Stimulated activated CD8-positive, alpha-beta memory T cell treated with anti-CD3 and anti-CD28 coated beads, Interleukin-4, amount 100 ng/mL, for 48 hours (primary cell): ENCODE measurements at places on chromosomes 7 and 10.

GRCh38 chr10:113454341-113455061, 98.4 kb upstream of the HABP2 start:
- peak; percentile 39 for DNase-seq

GRCh38 chr7:93799750-93800357, 90.7 kb downstream of the TFPI2 start:
- no peak for DNase-seq

DNA sequence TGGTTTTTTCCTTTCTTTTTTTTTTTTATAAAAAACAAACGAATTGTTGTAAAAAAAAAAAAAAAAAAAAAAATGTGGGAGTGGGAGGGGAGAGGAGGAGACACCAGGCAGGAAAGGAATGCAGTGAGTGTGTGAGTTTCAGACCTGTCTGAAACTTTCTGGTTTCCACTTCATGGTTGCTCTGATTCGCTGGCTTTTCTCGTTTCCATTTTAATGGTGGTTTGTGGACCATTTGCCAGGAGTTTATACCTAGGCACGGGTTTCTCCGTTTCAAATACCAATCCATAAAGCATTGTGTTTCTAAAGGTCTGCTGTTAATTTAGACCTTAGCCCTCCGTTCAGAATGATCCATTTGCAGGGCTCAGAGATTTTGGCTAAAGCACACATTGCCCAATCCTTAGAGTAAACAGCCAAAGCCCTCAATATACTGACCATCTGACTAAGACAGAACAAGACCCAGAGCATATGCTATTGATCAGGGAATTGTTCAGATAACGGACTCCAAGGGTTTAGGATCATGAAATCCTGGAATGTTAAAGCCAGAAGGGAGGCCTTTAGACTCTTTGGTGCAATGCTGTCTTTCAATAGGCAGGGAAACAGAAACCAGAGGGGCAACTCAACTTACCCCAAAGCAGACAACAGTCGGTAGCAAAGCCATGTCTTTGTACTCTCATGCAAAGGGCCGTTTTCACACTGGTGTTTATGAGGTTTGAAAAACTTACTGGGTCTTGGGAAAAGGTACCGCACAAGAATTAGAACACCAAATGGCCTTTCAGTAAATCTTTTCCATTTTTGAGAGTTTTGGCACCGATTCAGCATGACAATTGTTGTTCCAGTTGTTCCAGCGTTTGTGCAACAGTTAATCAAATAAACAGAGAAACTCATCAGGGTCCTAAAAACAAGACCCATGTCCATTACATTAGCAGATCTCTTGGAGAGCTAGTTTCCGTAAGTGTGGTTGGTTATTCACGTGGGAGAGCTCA, 94.3 kb upstream of the AGBL3 start:
- DNase-seq, result no peak

- DNase-seq, result no peak
Measured at GRCh38 chr7:158186864-158187693, 400.5 kb downstream of the PTPRN2 start.

- DNase-seq, result no peak
Measured at GRCh38 chr7:34281260-34281659, 375.9 kb downstream of the BMPER start.

DNA sequence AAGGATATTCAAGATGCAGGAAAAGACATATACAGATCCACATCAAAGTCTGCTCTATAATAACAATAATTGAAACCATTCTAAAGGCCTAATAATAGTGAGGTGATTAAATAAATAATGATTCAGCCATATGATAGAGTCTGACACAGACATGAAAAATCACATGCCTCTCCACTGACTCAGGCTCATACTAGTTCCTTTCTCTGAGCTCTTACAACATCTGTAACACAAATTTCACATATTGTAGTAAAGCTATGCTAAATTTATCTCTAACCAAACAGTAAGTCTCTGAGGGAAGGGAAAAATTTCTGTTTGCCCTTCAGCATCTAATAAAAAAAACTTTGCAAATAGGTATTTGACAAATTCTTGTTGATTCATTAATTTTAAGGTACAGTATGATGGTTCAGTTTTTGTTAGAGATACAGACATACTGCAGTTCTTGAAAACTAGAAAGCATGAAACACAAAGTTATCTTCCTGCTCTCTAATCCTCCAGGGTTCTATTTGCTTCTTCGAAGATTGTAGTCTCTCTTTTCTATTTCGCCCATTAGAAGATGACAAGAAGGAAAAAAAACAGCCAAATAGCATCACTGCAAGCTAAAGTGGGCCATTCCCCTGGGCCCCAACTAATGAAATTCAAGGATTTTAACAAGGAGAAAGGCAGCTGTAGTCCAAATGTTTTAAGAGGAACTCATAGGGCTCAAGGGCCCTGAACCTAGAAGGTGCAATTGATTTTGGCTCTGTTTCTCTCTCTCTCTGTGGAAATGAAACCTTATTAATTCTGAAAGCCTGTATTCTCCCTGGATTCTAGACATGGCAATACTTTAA, 53.9 kb downstream of the CUBN start:
- no peak for DNase-seq

GRCh38 chr10:7192831-7193361, 217.9 kb downstream of the SFMBT2 start:
- DNase-seq, result peak; percentile 66

GRCh38 chr10:3972460-3973301, 187.7 kb upstream of the KLF6 start:
- DNase-seq, result peak; percentile 56

DNA sequence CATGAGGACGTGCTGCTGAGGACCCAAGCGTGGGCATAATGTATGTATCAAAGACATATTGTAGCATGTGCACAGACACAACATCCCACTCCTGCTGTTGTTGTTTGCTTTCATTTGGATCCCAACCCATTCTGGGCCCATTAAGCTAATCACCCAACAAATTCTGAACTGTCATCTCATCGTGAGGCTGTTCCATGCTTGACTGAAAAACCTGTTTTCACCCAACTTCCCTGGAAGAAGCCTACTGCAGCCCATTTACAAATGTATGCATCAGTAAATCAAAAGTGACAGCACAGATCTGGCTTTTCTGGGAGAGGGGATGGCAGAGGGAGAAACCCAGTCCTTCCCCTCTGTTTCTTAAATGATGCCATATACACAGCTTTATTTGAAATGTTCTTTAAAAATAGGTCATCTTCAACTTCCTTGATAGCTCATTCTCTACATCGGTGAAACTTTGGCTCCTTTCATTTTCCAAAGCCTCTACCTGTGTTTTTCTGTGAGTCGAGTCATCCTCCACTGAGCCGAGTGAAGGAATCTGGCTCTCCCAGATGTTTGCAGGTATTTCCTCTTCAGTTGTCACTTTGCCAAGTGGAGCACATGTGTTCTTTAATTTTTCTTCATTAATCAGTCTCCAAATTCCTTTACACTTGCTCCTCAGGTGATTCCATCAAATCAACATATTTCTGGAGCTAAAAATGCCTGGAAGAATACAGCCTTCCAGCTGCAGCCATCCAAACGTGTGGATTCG, 151.8 kb downstream of the CHN2 start:
- no peak for DNase-seq

DNA sequence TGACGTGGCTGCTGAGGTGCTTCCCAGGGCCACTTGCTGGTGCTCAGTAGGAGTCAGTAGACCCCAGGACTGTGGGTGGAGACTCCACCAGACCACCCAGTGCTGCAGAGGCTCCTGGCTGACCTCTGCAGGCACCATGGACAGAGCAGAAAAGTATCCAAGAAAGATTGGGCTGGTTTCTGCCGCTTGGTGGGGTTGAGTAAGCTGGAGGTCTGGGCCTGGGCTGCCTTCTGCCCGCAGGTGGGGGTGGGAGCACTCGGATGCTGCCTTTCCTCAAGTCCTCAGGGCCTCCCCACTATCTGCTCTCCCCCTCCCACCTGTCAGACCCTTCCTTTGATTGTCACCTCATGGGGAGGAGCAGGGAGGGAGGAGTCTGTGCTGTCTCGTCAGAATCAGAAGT, 91.6 kb downstream of the WDR37 start:
- DNase-seq, result no peak

DNA sequence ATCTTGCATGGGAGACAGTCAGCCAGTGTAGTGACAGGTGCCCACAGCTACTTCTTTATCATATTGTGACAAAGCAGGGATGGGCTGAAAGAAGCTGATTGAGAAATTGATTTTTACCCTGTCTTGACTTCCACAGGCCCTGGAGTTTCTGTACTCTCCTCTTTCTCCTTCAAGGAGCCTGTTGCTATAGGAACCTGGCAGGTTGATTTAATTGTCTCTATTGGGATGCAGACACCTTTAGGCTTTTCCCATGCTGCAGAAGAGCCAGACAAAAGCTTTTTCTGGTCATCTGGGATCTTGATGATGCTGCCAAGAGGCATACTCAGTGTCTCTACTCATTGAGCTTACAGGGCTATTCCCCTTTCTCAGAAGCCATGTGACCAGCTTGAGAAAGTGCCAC, 754.8 kb downstream of the KCNMA1 start:
- no peak for DNase-seq

DNA sequence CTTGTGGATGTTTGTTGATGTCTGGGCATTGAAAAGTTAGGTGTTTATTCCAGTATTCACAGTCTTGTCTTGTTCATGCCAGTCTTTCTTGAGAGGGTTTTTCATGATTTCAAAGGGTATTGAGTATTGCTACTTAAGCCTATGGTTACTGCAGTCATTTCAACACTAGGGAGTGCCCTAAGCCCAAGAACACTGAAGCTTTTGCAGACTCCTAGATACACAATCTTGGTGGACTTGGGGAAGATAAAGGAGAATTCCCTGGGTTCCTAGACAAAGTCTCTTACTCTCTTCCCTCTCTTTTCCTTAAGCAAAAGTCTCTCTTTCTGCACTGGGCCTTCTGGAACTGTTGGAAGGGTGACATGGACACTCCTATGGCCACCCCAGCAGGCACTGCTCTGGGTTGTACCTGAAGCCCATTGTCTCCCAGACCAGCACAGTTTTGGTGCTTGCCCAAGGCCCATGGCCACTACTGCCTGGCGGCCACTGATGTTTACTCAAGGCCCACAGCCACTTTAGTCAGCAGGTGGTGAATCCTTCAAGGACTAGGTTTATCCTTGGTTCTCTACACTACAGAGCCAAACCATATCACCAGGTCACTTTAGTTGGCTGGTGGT, 24.9 kb downstream of the SAMD9 start:
- DNase-seq, result no peak

DNA sequence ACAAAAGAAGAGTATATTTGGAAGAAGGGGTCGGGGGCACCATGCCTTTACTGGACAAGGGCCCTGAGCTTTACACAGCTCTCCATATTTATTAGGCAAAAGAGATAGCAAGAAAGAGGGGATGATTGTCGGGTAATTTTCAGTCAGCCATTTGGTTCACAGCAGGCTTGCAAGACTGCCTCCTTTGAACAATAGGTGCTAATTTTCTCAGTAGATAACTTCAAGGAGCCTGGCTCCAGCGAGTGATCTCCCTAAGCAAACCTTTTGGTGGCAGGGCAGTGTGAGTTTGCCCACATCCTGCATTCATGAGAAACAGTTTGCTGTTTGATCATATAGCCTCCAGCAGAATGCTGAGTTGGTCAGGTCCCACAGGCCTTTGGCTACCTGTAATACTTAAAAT, 94.3 kb downstream of the ZNF248 start:
- DNase-seq, result no peak

DNA sequence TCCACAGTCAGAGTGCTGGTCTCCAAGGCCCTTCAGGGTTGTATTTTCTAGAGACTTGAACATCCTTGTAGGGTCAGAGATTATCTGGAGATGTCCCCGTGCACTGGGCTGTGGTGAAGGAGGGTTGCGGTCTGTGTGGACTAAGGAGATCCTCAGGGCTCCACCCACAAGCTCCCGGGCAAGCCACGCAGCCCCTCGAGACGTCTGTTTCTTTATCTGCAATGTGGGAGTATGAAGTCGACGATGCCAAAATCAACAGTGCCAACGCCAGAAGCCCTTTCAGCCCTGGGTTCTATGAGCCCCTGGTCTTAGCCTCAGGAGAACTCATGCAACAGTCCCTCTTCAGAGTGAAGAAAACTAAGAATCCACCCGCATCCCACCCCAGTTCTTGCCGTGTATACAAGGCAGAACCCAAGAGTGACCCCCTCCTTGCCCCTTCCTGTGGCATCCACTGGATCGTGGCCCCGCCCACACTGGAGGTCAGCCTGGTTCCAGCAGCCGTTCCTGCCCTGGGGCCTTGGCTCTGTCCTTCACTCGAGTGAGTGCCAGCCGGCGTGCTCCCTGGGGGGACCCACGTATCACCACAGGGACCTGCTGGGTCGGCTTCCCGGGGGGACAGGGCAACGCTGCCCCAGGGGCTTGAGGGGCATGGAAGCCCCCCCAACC, 6.0 kb upstream of the SHH start:
- no peak for DNase-seq
